Right atrium auricular region (tissue), 2 donors: ENCODE measurements at places on chromosomes 7 and 10. TPM values are rescaled to one million over a fixed set of nuclear protein-coding genes. Genes with fewer than 3 reads are reported as not detected.
A peak's percentile ranks its signal among the peaks of the same experiment; 100 is the strongest.

OR6B1 gene
- not detected for total RNA-seq

NODAL gene
- total RNA-seq: not detected

MYH16 gene
- not detected for total RNA-seq

TFAM gene
- 17.7 TPM for total RNA-seq

NOS3 gene
- 14.5 TPM for total RNA-seq

AOAH gene
- 2.5 TPM for total RNA-seq

UBE3C gene
- total RNA-seq: 53.3 TPM

CPA2 gene
- total RNA-seq: not detected

COL1A2 gene
- 67.0 TPM for total RNA-seq

DNA sequence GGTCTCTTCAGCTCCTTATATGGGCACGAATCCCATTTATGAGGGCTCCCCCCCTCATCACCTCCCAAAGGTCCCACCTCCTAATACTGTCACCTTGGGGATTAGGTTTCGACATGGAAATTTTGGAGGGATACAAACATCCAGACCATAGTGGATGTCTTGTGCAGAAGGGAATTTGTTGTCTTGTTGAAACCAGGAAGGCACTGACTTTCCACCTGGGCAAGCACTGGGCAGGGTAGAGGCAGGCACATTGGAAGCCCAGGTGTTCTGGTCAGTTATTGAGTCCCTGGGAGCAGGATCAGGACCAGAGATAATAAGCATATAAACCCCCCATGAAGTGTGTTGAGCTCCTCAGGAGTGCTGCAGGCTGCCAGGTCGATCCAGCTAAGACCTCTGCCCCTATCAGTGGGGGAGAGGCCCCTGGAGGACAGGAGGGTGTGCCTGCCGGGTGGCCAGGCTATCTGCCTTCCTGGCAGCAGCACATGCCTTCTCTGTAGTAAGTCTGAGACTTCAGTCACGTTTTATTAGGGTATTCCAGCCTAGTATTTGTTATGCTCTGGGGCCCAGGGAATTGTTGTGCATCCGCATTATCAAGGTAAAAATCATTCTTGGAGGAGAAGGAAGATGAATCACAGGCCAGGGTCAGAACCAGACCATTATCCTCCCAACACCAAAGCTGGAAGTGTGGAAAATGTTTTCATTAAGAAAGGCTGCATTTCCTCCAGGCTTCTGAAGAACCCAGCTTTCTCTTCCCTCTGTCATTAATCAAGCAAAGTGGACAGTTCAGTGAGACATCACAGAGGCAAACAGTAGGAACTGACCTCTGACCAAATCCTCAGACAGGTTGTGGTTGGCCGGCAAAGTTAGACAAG lies 503.1 kb downstream of the GRID1 start:
- no peak for DNase-seq
- H3K27ac ChIP-seq: no peak overlapping the region
- H3K4me1 ChIP-seq: peaks cover 10% of the 10 kb centered on the region
- H3K36me3 ChIP-seq: no peaks in the 10 kb centered on the region

GRCh38 chr7:42227021-42227420 lies 10.0 kb downstream of the GLI3 start:
- no peak overlapping the region for H3K27ac ChIP-seq
- DNase-seq: no peak
- no peaks in the 10 kb centered on the region for H3K36me3 ChIP-seq
- H3K27me3 ChIP-seq: no peaks in the 10 kb centered on the region

- no peaks in the 10 kb centered on the region for H3K36me3 ChIP-seq
- no peak for DNase-seq
- H3K27ac ChIP-seq: no peak overlapping the region
- H3K4me1 ChIP-seq: peaks cover 31% of the 10 kb centered on the region
Observed at GRCh38 chr10:92692080-92692671, 2.4 kb downstream of the HHEX start.

GRCh38 chr7:144024213-144024612 lies 24.1 kb downstream of the OR6B1 start:
- no peak overlapping the region for H3K27ac ChIP-seq
- H3K4me3 ChIP-seq: no peak overlapping the region
- H3K36me3 ChIP-seq: no peaks in the 10 kb centered on the region
- no peaks in the 10 kb centered on the region for H3K4me1 ChIP-seq

DNA sequence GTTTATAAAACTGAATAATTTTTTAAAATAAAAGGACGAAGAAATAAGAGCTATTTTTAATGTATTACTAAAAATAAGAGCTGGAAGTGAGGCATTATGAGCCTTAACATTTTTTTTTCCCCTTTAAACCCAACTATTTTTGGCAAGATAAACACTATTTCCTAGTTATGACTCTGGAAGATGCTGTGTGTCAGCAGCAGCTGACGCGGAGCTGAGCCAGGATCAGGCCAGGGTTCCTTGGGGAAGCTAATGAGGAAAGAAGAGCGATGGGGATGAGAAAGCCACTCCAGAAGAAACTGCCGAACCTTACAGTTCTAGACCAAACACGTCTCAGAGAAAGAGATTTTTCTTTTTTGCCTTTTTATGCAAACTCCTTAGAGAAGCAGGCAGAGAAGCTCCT lies 85.9 kb downstream of the USP6NL start:
- H3K27ac ChIP-seq: peak overlapping the region; percentile 26
- DNase-seq: peak; percentile 81
- H3K4me3 ChIP-seq: no peak overlapping the region
- peaks cover 32% of the 10 kb centered on the region for H3K4me1 ChIP-seq
- H3K27me3 ChIP-seq: no peaks in the 10 kb centered on the region
- H3K36me3 ChIP-seq: no peaks in the 10 kb centered on the region

DNA sequence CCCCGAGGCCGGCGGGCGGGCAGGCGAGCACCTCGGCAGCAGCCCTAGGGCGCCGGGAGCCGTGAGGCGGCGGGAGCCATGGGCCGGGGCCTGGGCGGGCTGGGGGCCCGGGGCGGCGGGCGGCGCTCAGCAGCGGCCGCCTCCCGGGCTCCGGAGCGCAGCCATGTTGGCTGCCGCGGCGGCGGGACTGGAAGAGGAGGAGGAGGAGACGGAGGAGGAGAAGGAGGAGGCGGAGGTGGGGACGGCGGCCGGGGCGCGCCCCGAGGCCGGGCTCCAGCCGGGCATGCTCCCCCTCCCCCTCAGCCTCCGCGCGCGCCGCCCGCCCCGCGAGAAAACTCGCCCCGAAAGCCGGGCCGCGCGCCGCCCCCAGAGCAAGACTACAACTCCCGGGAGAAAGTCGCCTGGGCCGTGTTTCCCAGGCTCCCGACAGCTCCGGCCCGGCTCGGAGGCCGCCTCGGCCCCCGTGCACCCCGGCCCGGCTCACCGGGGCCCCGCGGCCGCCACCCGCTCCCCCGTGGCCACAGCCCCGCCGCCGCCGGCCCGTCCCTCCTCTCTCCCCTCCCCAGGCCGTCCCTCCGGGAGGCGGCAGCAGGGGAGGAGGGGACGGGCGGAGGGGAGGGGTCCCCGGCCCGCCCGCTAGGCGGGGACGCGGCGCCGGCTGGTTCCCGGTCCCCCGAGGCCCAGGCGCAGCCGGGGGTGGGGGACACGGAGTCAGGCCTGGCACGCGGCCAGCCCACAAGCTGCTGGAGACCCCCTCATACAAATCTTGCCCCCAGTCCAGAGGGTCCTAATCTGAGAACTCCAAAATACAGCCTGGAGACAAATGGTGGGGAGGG lies at the start of gene DLG5:
Gene DLG5, minus strand, starts transcription at position 190 of the 836 bp plus-strand sequence. CDS start 235 bp downstream, outside the sequence.
- H3K4me3 ChIP-seq: peak within 1 kb of the TSS; percentile 77
- H3K27ac ChIP-seq: peak within 1 kb of the TSS; percentile 70
- no peaks in the 10 kb centered on the region for H3K27me3 ChIP-seq
- DNase-seq: peak; percentile 60

- DNase-seq: no peak
- H3K27me3 ChIP-seq: no peaks in the 10 kb centered on the region
- no peak overlapping the region for H3K27ac ChIP-seq
- no peak overlapping the region for H3K4me3 ChIP-seq
- H3K4me1 ChIP-seq: no peaks in the 10 kb centered on the region
Observed at GRCh38 chr7:26857506-26858240, 6.7 kb downstream of the SKAP2 start.

- no peaks in the 10 kb centered on the region for H3K4me1 ChIP-seq
- H3K27ac ChIP-seq: no peak overlapping the region
- H3K27me3 ChIP-seq: no peaks in the 10 kb centered on the region
Observed at GRCh38 chr10:5833814-5834213, 20.6 kb upstream of the GDI2 start.

GRCh38 chr10:92662848-92663247 lies 26.9 kb upstream of the HHEX start:
- H3K27me3 ChIP-seq: no peaks in the 10 kb centered on the region
- H3K4me3 ChIP-seq: no peak overlapping the region
- no peak for DNase-seq
- H3K36me3 ChIP-seq: no peaks in the 10 kb centered on the region
- no peak overlapping the region for H3K27ac ChIP-seq

- peaks cover 40% of the 10 kb centered on the region for H3K36me3 ChIP-seq
- no peak for DNase-seq
Observed at GRCh38 chr10:101672536-101672935, 22.4 kb downstream of the FBXW4 start.

- H3K36me3 ChIP-seq: no peaks in the 10 kb centered on the region
- peak overlapping the region; percentile 60 for H3K27ac ChIP-seq
- no peak overlapping the region for H3K4me3 ChIP-seq
- no peak for DNase-seq
- no peaks in the 10 kb centered on the region for H3K27me3 ChIP-seq
Observed at GRCh38 chr10:131928248-131929095, 27.7 kb downstream of the PPP2R2D start.

GRCh38 chr7:155145477-155146255 lies 75.5 kb downstream of the HTR5A start:
- no peak for DNase-seq
- no peaks in the 10 kb centered on the region for H3K27me3 ChIP-seq
- no peak overlapping the region for H3K4me3 ChIP-seq
- no peak overlapping the region for H3K27ac ChIP-seq
